ENCODE measurements at places on chromosomes 16 and 17.
A peak's percentile ranks its signal among the peaks of the same experiment; 100 is the strongest.

DNA sequence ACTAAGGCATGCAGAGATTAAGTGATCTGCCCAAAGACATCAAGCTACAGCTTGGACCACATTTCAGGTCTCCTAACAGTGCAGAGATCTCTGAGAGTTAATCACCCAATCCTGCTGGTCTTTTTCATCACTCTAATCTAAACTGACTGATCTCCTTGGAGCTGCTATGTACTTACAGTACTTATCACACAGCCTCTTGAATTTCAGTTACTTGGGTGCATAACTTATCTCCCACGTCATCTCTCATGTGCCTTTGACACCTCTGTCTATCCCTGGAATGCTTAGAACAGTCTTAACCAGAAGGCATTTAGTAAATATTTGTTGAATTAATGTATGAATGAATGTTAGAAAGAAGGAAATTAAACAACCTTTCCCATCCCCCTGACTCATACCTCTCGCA, 139.0 kb downstream of the SNX11 start:
- DNase-seq, result no peak

DNA sequence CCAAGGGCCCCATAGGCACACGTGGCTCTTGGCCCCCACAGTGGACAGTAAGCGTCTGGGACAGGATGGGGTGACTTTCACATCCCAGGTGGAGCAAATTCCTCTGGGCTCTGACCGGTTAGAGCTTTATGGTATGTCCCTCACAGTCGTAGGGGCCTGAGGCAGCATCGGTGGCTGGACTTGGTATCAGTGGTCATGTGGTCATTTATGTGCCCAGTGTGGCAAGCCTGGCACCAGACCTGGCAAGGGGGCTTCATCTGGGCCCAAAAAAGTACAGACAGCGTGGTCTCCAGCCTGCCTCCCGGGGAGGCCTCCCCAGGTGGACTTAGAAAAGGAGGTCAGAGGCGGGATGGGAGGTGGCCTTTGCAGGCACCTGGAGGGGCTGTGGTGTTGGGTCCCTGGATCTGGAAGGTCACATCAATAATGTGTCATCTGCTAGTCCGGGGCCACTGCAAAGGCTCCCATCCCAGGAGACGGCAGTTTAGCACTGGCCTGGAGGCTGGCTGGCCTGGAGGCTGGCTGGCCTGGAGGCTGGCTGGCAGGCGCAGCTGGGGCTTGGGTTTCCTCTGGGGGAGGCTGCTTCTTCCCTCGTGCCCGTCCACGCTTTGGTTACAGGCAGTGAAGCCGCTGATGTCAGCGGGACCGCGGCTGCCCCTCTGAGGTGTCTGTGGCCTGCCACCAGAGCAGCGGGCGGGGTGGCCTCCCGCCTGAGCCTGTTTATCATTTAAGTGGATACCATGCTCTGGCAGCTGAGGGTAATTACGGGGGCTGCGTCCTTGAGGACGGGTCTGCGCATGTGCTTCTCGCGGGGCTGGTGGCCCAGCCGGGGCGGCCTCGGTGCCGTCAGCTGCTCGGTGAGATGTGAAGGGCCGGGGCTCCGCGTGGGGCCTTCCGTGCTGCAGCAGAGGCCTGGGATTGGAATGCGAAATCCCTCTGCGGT, 20.7 kb upstream of the CBX4 start:
- DNase-seq, result no peak

- DNase-seq, result no peak
Measured at GRCh38 chr17:66317629-66318028, 15.2 kb downstream of the PRKCA start.

DNA sequence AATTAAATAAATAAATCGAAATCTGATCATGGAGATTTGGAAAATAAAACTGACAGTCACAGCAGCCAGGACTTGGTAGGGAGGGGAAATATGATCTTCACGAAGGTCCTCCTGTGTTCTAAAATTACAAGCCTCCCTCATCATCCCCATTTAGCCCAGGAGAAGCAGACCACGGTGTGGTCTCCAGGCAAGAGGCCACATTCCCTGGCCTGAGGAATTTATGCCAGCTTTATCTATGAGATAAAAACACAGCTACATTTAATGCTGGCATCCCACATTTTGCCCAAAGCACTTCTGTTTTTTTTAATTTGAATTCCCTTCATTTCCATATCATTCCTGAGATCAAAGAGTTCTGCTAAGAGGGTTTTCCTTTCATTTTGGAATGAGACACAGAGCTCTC, 43.2 kb downstream of the ABCC12 start:
- no peak for DNase-seq

DNA sequence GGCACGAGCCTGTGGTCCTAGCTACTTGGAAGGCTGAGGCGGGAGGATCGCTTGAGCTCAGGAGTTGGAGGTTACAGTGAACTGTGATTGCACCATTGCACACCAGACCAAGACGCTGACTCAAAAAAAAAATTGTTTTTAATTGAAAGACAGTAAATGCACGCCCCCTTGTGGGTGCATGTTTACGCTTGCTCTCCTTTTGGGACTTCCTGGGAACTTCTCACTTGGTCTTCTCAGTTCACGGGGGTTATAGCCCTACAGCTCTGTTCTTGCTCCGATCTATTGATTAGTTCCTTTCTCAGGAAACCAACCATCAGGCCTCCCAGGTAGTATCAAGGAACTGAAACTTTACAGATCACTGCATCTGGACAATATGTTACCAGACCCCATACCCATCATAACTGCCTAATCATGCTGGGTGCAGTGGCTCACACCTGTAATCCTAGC, 14.2 kb upstream of the RIPOR1 start:
- DNase-seq, result peak; percentile 88

- no peak for DNase-seq
Measured at GRCh38 chr17:66167189-66167815, 24.6 kb downstream of the CEP112 start.

DNA sequence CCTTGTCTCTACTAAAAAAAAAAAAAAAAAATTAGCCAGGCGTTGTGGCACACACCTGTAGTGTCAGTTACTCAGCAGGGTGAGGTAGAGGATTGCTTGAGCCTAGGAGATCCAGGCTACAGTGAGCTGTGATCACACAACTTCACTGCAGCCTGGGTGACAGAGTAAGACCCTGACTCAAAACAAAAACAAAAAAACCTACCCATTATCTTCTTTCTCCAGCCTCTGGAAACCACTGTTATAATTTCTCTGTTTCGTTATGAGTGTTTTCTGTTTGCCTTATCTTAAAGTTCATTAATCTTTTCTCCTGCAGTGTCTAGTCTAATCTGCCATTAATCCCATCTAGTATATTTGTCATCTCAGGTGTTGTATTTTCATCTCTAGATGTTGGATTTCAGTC, 18.6 kb upstream of the CLTC start:
- DNase-seq, result no peak
